Smooth muscle cell of bladder (primary cell): ENCODE measurements at places on chromosomes 11 and 22. TPM values are rescaled to one million over a fixed set of nuclear protein-coding genes. Genes with fewer than 3 reads are reported as not detected.

The MYEOV gene
- 0.74 and 1.00 TPM in 2 replicates for total RNA-seq

The OR4A15 gene
- total RNA-seq, result not detected in 2 replicates

The TTC36 gene
- total RNA-seq, result 0.43 and 0.46 TPM in 2 replicates

The LRRC56 gene
- total RNA-seq, result 0.55 and 0.85 TPM in 2 replicates

The SLC22A9 gene
- total RNA-seq, result not detected in 2 replicates

The GAS2 gene
- total RNA-seq, result 0.65 and 0.85 TPM in 2 replicates

The INSC gene
- total RNA-seq, result under 0.01 TPM in 1 of 2 replicates, not detected in the other

The MS4A6E gene
- total RNA-seq, result not detected in 2 replicates

The HBE1 gene
- 0.14 TPM in 1 of 2 replicates, not detected in the other for total RNA-seq

The NOX4 gene
- total RNA-seq, result under 0.01 and 0.92 TPM in 2 replicates

The FGF3 gene
- total RNA-seq, result not detected in 2 replicates

The UPB1 gene
- 0.18 TPM in 1 of 2 replicates, not detected in the other for total RNA-seq
